ENCODE measurements at places on chromosomes 11 and 22.

GRCh38 chr11:126115816-126116331 is 53.2 kb upstream of the CDON start:
- no peak for DNase-seq

DNA sequence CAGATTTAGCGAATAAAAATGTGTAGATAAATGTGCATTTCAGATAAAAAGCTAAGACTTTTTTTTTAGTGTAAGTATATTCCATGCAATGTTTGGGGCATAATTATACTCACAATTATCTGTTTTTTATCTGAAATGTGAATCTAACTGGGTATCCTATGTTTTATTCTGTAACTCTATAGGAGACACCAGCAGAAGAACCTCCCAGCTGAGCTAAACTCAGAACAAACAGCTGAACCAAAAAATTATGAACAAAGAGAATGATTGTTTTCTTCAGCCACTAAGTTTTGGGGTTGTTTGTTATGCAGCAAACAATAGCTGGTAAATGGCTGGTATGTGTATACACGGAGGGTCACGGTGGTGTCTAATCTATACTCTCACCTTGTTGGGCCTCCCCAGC is 42.9 kb downstream of the FBXO7 start:
- DNase-seq = no peak

DNA sequence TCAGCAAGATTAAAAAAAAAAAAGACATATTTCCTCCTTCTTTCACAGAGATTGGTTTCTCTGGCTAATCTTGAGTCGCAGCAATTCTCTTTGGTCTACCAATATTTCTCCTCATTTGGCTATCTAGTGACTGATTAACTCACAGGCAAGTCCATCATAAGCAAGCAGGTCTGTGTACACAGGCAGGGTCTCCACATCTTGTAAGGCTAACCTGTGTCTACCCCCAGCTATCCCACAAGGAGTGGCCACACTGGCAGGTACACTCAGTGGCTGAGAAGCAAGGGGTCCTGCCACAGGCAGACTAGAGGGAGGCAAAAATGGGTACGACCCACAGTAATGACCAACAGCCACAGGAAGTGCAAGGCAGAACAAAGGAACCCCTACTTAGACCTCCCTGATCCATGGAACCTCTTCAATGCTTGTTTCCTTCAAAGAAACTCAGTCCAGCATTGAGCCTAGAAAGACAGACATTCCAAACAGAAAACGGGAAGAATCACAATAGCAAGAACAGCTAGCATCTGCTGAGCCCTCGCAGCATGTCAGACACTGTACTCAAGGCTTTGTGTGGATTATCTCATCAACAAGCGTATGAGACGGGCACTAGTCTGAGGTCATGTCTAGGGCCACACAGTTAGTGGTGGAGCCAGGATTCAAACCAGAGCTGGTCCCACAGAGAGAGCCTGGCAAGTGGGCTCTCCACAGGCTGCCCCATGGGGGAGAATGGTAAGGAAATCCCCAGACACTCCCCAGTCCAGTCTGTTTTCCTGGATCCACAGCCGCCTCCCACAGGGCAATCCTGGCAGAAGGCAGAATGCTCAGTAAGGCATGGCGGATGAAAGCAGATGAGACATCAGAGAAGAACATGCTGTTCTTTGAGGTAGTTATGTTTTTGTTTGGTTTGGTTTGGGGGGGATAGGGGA is 34.3 kb downstream of the PLEKHA7 start:
- no peak for DNase-seq

DNA sequence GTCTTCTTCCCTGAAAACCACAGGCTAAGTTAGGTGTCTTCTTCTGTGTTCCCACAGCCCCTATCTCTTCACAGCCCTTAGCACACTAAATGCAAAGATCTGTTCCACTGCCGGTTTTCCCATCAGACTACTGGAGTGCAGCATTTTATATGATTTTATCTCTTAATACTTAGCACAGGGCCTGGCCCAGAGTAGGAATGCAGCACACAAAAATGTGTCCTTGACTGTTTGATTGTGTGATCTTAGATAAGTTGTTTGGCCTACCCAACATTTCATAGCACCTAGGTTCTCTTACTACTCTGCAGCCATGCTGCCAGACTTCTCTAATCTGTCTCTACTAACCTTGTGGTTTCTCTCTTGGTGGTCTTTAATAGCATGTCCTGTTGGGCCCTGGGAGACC is 54.1 kb upstream of the RRM1 start:
- no peak for DNase-seq

- no peak for DNase-seq
Measured at GRCh38 chr11:31449040-31449439, 60.4 kb downstream of the IMMP1L start.

DNA sequence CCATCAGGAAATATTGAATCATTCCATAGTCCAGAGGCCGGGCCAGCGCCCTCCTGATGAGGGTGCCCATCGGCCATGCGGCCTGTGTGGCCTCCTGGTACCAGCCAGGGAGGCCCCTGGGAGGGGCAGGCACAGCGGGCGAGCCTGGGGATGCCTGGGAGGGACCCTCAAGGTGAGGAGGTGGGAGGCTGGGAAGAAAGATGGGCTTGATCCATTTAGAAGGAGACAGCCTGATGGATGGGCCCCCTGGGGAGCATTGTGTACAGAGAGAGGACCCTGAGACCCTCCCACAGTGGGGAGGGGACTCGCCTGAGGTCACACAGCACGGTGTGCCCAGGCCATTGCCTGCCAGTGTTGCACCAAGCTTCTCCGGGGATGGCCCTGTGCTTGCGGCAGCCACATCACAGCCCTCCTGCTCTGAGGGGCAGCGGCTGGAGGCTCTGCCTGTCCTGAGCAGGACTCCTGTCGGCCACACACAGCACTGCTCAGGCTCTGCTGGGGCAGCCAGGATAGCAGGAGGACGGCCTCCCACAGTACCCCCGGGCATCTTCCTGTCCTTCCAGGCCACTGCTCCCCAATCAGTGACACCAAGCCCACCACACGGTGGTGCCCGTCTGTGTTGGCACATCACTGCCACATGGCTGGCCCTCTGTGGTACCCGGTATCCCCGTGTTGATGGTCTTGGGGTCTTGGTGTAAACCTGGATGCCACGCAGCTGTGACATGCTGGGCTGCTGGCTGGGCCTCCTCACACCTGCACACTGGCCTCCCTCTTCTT is 290.0 kb downstream of the TBC1D22A start:
- no peak for DNase-seq

DNA sequence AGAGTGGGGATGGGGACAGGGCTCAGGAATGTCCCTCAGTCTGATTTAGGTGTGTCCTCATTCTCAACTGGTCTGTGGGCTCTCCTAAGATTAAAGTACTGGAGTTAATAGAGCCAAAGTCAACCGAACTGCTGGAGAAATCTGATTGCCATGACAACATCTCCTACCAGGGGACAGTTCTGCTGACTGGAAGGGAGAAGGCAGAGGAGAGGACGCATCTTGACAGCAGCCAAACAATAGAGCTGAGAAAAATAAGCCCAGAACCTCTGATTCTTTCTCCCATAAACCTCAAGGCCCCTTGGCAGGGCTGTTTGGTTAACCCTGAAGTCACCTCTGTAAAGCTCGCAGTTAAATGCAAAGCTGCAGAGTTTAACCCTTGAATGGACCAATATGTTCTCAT is 2.8 kb downstream of the KCTD14 start:
- no peak for DNase-seq

All from stimulated activated CD4-positive, alpha-beta T cell treated with anti-CD3 and anti-CD28 coated beads, Interleukin-1b, Interleukin-23, amount 100 ng/mL, for 4 hours (primary cell).